ENCODE measurements at places on chromosomes 3 and 15.

GRCh38 chr15:92655178-92655995 lies at the start of gene FAM174B:
Gene FAM174B, minus strand, starts transcription at chr15:92655775.
- DNase-seq, result peak; percentile 74

DNA sequence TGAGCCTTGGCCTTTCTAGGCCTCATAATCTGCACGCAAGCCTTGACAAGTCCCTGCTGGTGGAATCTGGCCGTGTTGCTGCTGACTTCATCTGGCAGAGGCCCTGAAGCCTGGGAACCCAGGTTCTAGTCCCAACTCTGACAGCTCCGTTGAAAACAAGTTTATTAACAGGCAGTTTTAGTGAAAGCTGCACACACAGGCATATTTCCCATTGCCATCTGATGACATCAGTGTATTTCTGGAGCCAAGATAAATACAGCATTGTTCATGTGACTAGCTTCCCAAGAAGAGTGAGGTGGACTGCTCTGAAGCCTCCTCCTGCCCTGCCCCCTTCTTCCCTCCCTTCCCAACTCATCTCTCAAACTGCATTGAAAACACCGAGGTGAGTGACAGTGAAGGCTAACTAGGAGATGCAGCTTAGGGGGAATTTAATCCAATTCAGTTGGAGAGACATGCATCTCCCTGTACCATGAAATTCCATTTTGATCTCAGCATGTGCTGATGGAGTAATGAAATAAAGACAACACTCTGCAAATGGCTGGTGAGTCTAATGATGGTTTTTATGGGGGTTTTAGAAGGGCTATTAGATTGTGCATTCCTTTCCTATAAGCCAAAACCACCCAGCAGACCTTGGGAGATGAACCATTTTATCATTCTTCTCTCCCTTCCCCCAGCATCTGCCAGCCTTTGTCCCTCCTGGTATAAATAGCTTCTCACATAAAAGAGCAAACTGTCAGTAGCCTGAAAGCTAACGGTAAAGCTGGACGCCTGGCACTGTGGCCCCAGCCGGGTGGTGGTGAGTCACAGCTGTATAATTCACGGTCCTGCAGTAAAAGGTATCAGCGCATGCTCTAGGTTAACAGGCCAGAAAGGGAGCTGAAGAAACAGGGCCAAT lies 38.0 kb downstream of the PRICKLE2 start:
- DNase-seq, result peak; percentile 58

GRCh38 chr15:65824941-65825544 lies 33.0 kb upstream of the DENND4A start:
- no peak for DNase-seq

DNA sequence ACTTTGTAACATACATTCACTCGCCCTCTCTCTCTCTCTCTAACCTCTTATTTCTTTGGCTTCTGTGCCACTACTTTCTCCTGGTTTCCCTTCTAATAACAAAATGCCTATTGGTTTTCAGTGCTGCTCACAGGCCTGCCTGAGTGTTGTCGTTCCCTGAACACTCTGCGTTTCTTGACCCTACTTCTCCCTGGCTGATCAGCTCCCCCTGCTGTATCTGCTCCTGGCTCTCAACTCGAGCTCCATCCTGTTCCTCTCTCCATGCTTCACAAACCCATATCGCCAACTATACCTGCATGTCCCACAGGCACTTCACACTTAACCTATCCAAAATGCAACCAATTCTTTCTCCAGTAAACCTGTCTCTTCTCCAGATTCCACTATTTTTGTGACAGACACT lies 111.4 kb downstream of the OPA1 start:
- no peak for DNase-seq

GRCh38 chr3:183619010-183619409 lies 16.4 kb upstream of the KLHL24 start:
- no peak for DNase-seq
